ENCODE measurements at places on chromosomes 2 and 18.

GRCh38 chr18:24991141-24992060 lies 360.6 kb downstream of the ZNF521 start:
- no peak for DNase-seq

GRCh38 chr2:76464310-76464709 lies 753.6 kb upstream of the GCFC2 start:
- no peak for DNase-seq

DNA sequence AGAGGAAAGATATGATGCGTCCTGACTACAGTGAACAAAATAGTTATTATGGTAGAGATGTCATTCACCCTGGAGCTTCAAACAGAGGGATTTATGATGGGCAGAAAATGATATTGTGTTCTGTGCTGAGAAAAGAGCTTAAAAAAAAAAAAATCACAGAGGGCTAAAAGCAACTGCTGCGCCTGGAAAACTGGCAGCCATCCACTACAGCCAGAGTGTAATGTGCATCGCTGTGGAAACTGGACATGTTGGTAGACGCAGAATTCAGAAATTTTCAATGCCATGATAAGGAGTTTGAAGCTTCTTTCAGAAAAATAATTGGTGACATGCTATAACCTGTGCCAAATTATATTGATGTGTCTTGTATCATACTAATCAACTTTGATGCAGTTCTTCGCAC lies 122.9 kb upstream of the SOX11 start:
- no peak for DNase-seq

GRCh38 chr18:59646228-59646962 lies 50.8 kb downstream of the CCBE1 start:
- DNase-seq: no peak

GRCh38 chr2:107128381-107128780 lies 242.4 kb upstream of the ST6GAL2 start:
- no peak for DNase-seq

DNA sequence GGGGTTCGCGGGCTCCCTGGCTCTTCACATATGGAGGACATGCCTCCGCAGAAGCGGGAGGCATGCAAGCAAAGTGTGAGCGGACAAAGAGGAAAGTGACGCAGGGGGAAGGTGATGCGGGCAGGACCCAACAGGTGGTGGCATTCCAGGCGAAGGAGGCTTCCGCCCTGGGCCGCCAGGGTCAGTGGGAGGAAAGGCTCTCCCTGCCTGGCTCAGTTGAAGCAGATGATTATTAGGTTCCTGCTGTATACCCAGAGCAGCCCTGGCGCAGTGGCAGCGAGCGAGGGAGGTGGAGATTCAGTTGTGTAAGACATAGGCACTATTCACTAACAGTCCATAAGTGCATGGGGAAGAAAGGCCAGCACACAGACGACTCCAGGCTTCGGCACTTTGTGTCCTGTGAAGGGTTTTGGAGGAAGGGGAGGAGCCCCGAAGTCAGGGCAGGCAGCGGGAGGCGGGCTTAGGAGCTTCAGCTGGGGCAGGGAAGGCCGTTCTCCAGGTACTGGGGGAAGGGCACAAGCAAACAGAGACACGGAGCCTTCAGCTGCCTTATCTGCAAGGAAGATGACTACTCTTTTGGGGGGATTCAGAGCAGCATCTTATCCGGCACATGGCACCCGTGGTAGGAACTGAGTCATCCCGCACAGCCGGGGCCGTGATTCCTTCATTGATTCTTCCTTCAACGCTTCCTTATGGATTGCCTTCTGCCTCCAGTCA lies 89.8 kb downstream of the TGOLN2 start:
- DNase-seq: no peak

DNA sequence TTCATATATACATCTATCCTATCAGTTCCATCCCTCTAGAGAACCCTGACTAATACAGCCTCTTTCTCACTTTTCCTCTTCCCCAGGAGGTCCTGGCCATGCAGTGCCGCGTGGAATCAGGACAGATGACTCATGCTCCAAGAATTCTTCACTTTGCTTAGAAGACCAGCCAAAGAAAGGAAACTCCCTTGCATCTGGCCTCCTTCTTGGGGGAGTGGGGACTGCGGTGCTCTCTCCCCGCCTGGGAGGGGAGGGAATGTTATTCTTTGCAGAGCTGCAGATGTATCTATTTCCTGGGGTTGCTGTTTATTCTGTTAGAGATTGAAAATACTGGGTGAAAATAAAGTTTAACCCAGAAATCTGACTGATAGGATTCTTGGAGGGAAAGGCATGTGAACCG lies 111.5 kb upstream of the SH3BP4 start:
- DNase-seq: peak; percentile 64

DNA sequence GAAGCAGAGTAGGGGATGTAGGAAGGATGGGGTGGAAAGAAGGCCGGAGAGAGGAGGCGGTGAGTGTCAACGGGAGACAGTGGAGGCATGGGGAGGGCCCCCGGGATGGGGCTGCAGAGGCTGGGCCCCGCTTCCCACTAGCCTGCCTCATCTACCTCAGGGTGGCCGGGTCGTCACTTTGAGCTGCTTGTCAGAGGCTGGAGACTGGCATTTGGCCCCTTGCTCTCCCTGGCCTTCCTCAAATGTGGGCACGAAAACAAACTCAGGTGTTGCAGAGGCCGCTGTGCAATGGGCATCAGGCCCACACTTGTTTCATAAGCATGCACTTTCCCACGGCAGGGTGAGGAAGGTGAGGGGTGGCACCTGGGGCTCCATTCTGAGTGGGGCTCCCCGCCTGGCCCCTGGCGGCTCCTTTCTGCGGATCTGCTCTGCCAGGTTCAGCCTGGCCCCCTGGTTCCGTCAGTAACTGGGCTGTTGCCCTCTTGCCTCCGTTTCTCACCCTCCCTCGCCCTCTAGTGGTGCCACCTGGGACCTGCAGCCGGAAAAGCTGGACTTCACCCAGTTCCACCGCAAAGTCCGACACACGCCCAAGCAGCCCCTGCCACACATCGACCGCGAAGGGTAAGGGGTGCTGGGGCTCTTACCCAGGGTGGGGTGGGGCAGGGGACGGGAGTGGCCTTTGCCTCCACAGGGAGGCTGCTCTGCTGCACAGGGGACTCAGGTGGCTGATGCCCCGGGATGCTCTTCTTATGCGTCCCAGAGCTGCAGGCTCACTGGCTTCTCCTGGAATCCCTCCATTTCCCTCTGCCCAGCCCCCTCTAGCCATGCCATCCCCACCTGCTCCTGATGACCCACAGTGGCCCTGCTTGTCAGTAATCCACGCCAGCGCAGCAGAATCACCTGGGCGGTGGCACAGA lies 125.4 kb downstream of the CTIF start:
- peak; percentile 10 for DNase-seq

GRCh38 chr2:215816424-215816823 lies 196.9 kb downstream of the MREG start:
- no peak for DNase-seq

DNA sequence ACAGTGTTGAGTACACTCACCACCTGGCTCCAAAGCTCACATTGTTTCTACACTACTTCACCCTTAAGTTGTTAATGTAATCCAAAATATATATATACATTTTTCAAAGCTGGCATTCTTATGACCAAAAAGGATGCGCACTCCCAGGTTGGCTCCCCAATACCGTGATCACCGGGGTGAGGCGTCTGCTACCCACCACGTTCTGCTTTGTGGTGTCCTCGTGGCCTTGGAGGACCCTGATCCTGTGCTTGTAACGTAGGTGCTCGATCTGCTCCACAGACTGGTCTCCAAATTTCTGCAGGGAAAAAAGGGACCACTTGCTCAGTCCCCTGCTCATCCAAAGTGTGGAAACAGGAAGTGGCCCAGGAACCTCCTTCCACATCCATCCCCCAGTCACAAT lies 25.8 kb downstream of the RPL31 start:
- no peak for DNase-seq

DNA sequence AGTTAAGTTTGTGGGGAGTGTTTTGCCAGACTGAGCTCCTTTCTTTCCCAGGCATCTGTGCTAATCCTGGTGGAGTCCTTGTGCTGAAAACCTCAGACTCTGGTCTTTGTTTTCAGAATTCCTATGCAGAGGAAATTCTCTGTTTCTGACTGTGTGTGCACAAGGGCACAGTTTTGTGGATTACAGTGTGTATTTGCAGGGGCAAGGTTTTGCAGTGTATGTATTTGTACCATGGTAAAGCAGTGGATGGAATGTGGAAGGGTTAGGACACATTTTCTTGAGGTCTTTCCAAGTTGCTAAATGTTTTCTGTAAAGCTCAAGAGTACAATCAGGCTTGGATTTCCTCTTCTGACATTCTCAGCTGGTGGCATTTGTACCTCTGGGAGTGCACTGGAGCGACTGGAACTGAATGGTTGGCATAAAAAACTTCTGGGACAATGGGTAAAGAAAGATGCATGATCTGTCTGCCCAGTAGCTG lies 139.5 kb upstream of the RND3 start:
- no peak for DNase-seq

GRCh38 chr18:62942578-62942977 lies 227.2 kb downstream of the PHLPP1 start:
- DNase-seq: no peak

- DNase-seq: peak; percentile 85
Observed at GRCh38 chr2:25673300-25674076, at the start of gene DTNB. TSS of gene DTNB (minus strand) at chr2:25673577. CDS start at chr2:25652660, 20,917 bp downstream.

GRCh38 chr18:74499633-74500032 lies 3.5 kb downstream of the CNDP2 start:
- DNase-seq: no peak

GRCh38 chr2:131063501-131064283 lies 29.6 kb downstream of the FAM168B start:
- no peak for DNase-seq

DNA sequence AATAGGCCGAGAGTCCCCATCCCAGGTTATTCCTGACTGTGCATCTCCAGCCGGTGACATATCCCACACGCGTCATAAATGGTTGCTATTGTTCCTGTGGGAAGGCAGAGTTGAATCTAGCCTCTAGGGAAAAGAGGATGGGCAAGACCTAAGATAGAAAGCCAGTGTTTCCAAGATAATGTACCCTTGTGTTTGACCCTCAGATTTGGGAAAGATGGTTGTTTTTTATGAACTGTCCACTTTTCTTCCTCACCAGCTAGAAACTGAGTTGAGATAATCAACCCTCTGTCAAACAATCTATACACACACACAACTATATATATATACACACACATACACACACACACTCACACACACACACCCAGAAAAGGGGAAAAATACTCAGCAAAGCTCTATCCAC lies 131.0 kb downstream of the PRKCE start:
- no peak for DNase-seq

GRCh38 chr2:64203858-64204632 lies 59.8 kb upstream of the PELI1 start:
- no peak for DNase-seq

GRCh38 chr2:54613794-54614257 lies 109.6 kb upstream of the EML6 start:
- no peak for DNase-seq

GRCh38 chr2:165560377-165560988 lies 91.0 kb downstream of the CSRNP3 start:
- DNase-seq: no peak

DNA sequence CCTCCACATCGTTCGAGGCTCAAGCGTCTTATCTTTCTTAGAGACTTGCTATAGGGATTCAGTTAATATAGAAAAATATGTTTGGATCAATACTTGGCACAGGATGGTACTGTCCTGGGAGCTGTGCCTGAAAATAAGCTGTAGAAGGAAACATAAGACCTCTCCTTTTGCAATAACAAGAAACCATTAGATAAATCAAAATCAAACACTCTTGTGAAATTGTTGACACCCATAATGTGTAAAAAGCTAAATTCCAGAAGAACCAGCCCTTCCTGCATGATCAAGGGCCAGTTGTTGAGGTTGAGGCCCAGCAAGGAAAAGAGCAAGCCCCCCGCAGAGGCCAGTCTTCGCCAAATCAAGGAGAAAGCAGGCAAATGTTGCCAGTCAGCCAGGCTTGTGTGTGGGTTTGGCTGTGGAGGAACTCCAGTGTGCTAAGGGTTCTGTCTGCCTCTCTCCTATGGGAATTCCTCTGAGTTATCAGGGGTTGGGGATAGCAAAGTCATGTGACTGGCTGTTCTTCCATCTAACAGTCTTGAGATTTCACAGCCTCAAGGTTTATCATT lies 185.7 kb downstream of the ACKR3 start:
- no peak for DNase-seq

DNA sequence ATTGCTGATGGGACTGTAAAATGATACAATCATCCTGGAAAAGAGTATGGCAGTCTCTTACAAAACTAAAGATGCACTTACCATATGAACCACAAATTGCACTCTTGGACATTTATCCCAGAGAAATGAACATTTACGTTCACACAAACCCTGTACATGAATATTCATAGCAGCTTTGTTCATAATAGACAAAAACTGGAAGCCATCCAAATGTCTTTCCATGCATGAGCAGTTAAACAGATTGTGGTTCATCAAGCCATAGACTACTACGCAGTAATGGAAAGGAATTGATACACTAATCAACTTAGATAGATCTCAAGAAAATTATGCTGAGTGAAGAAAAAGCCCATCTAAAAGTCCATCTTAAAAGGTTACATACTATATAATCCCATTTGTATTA lies 156.1 kb upstream of the SLC39A10 start:
- DNase-seq: no peak

GRCh38 chr2:126672980-126673605 lies 17.1 kb downstream of the GYPC start:
- DNase-seq: no peak

GRCh38 chr18:59604877-59605276 lies 92.3 kb downstream of the CCBE1 start:
- no peak for DNase-seq

- no peak for DNase-seq
Observed at GRCh38 chr2:144239726-144240125, 280.2 kb downstream of the ZEB2 start.

GRCh38 chr2:234178330-234179030 lies 128.0 kb downstream of the SPP2 start:
- peak; percentile 31 for DNase-seq

GRCh38 chr18:52750995-52751394 lies 411.0 kb downstream of the DCC start:
- no peak for DNase-seq

- no peak for DNase-seq
Observed at GRCh38 chr2:47249931-47250330, 94.8 kb upstream of the STPG4 start.

GRCh38 chr2:190547886-190548285 lies 13.4 kb upstream of the NEMP2 start:
- DNase-seq: no peak

DNA sequence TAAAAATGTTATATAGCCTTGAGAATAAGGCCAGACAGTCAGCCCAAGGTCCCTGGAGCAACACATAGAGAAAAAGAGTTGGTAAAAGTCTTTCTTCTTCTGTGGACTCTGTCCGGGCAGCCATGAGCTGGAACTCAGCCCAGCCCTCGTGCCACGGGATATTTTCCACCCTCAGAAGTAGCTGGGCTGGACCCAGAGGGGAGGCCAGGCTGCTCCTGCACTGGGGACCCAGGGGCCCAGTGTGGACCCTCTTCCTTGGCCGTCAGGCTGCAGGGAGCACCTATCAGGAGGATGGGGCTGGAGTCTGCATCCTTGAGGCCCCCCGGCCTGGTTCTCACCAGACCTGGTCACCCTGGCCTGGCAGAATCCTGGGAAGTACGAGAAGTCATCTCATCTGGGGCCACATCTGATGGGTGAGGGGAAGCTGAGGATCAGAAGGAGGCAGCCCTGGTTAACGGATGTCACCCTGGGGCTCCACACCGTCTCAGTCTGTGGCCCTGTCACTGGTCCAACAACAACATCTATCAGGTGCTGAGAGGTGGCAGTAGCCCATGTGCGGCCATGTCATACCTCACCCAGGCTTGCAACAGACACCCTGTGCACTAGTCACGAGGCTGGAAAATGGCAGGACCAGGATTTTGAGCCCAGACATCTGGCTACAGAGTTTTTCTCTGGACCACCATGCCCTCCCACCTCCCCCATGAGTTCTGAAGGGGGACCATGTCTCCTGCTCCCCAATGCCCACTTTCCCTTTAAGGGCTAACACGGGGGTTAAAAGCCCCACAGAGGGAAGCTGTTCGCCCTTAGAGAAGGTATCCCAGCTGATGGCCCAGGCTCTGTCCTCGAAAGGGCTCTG lies 33.0 kb downstream of the SDC1 start:
- no peak for DNase-seq

Measured in SW480 (cell line).